Panc1 (cell line): ENCODE measurements at places on chromosomes 1 and 21.
A peak's percentile ranks its signal among the peaks of the same experiment; 100 is the strongest.

DNA sequence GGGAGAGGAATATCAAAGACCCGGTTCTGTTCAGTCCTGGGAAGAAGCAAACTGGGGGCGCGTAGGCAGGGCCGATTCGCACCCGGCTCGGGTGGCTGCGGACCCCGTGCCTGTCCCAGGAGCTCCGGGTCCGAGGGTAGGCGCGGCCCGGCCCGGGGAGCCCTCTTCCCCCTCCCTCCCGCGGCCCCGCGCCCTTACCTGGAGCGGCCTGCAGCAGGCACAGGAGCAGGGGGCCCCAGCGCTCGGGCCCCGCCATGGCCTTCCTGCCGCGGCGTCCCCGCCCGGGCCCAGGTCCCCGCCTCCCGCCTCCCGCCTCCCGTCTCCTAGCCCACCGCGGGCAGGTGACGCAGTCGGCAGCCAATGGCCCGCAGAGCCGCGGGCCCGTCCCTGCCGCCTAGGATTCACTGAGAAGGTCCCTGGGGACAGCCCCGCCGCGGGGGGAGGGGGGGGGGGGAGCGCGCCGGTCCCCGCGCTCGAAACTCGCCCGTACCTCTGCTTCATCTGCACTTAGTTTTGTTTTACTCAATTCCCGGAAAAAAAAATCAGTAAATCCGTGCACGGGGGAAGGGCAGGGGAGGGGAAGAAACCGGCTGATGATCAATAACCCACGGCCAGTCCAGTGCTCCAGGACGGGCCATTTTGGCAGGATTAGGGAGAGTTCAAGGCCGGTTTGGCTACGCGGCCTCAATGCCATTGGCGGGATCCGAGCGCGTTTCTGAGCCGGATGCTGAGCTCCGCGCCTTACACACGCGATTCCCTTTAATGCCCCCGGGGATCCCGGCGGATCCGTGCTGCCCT, at the start of gene IFNLR1:
Gene IFNLR1, minus strand, starts transcription at position 297 of the 798 bp plus-strand sequence. Its CDS starts 41 bp downstream, at position 256.
- peaks cover 10% of the 10 kb centered on the region; the same call in 1 of the 2 replicates for H3K4me1 ChIP-seq
- H3K4me3 ChIP-seq: peak within 1 kb of the TSS; percentile 53
- H3K36me3 ChIP-seq: no peaks in the 10 kb centered on the region

GRCh38 chr1:240343966-240344365, 252.3 kb downstream of the FMN2 start:
- H3K4me3 ChIP-seq: no peak overlapping the region
- no peaks in the 10 kb centered on the region for H3K27me3 ChIP-seq
- DNase-seq: no peak
- no peak overlapping the region for H3K27ac ChIP-seq
- no peaks in the 10 kb centered on the region for H3K36me3 ChIP-seq
- H3K4me1 ChIP-seq: no peaks in the 10 kb centered on the region

- H3K27me3 ChIP-seq: no peaks in the 10 kb centered on the region
- peaks cover 2% of the 10 kb centered on the region; the same call in 1 of the 2 replicates for H3K36me3 ChIP-seq
- DNase-seq: no peak
- H3K27ac ChIP-seq: no peak overlapping the region
- no peaks in the 10 kb centered on the region for H3K4me1 ChIP-seq
Measured at GRCh38 chr1:113669988-113670387, 89.3 kb downstream of the PHTF1 start.

- H3K4me1 ChIP-seq: no peaks in the 10 kb centered on the region
- peak; percentile 51 for DNase-seq
- no peak overlapping the region for H3K4me3 ChIP-seq
- H3K27me3 ChIP-seq: no peaks in the 10 kb centered on the region
Measured at GRCh38 chr1:150464422-150464826, 22.8 kb upstream of the TARS2 start.

DNA sequence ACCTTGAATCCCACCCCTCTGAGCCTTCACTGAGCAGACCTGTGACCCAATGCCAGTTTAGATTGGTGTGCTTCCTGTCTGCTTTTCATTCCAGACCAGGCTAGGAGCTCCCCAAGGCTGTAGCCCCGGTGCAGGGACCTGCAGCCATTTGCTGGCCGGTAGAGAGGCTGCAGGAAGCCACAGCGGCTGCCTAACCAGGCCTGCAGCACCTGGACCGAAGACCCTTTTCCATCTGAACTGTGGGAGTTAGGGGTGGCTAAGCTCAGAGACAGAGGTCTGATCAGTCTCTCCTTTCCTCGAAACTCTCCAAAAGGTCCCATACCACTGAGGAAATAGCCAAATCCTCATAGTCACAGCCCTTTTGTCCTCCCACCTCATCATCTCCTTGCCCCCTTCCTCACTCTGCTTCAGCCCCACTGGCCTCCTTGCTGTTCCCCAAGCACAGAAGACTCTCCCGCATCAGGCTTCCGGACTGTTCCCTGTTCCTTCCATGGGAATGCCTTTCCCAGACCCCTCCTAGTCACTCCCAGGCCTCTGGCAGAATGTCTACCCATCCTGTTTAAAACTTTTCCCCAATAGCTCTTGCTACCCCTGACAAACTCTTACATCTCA, 674 bp upstream of the TTC4 start:
- peak overlapping the region; percentile 86 for H3K4me3 ChIP-seq
- DNase-seq: no peak
- peaks cover 4% of the 10 kb centered on the region; the same call in 1 of the 2 replicates for H3K36me3 ChIP-seq
- H3K4me1 ChIP-seq: peaks cover 11% of the 10 kb centered on the region; the same call in 1 of the 2 replicates
- H3K27me3 ChIP-seq: no peaks in the 10 kb centered on the region

- H3K27ac ChIP-seq: no peak overlapping the region
- no peak for DNase-seq
- no peaks in the 10 kb centered on the region for H3K27me3 ChIP-seq
Measured at GRCh38 chr1:25347556-25347955, 9.4 kb downstream of the TMEM50A start.
